Peyer's patch (tissue), 4 donors: ENCODE measurements at places on chromosomes 5 and 9.
A peak's percentile ranks its signal among the peaks of the same experiment; 100 is the strongest.

DNA sequence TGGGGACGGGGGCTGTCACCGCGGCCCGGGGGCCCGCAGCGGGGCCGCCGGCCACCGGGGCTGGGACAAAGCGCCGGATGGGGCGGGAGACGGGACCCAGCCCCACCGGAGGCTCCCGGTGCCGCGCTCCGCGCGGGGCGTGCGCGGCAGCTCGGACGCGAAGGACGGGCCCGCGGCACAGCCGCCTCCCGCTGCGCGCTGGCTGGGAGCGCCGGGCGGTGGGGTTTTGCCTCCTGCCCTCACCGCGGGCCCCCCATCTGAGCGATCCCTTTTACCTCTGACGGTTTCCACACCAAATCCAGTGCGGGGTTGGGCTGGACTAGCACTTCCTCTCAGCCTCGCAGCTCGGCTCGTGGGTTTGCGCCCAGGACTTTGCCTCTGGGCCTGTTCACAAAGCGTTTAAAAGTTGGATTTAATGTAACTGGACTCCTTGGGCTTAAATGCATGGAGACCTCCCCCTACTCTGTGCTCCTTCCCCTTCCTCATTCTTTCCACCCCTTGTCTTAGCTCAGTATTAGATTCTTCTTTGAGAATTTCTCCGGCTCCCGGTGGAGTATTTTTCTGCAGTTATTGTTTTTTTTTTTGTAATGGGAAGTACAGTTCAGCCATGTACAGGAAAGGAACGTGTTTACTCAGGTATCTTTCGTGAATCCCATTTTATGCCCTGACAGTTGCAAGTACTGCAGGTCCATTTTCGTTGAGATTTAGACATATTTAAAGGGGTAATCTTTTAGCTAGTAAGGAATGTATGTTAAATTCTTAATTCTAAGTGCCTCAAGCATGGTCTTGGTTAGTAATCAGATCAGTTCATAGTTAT lies 691 bp downstream of the FCHO2 start:
- peak; percentile 71 for DNase-seq

DNA sequence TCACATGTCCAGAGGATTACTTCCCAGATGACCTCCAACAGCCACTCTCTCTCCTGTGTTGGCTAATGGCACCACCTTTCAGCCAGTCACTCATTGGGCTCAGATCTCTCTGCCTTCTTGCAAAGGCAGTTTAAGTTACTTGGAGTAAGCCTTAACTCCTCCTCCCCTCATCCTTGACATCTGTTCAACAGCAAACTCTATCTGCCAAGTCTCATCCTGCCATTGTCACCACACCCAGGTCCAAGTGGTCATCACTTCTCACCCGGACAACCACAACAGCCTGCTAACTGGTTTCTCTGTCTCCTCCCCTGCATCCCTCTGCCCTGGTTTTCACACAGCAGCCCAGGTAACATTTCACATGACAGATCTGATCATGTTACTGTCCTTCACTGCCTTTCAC lies 58.5 kb downstream of the DCP2 start:
- DNase-seq = no peak

DNA sequence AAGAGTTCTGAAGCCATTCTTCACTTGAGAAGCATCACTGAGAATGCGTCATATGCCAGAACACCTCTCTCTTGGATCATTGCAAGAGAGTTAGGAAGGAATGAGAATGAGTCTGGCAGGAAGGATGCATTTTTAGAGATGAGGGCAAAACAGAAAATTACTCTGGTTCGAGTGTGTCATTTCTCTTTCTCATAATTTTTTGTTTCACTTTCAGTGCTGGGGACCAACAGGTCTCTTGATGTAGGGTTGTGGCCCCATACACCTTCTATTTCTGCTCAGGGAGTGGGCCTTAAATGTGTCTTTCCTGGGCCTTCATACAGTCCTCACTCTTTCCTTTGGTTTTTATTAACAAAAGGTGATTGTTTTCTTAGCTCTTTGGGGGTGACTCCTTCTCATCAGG lies 302.4 kb downstream of the NR3C1 start:
- no peak for DNase-seq

DNA sequence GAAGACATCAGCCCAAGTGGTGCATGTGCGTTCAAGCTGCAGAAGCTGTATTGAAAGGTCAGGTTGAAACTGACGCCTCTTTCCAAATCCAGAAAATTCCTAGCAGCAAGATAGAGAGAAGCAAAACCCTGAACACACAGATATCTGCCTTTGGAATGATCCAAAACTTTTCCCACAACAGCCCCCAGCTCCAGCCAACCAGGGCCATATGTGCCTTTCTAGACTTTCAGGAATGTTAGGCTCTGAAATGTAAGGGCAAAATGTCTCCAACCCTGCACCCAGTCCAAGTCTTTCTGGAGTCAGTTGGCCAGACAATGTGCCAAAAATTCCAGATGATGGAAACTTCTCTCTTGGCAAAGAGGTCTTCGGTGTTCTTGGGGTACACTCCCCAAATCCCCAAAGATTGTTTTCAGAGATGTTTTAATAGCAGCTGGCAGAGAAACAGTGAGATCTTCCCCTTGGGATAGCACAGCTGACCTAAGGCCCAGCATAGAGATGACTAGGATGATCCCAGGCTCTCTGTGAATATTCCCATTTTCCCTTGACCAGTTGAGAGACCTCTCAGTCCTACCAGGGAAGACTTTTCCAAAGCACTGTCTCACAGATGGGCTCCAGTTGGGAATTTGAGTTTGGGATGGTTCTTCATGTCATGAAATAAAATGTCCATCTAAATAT lies 440.4 kb upstream of the CD180 start:
- DNase-seq = no peak

- DNase-seq = no peak
Observed at GRCh38 chr5:95973793-95974325, 12.2 kb upstream of the ELL2 start.

GRCh38 chr5:176884571-176884890 lies 14.6 kb downstream of the HK3 start:
- DNase-seq = peak; percentile 2

GRCh38 chr9:4614627-4615026 lies 47.5 kb upstream of the PLPP6 start:
- DNase-seq = no peak

DNA sequence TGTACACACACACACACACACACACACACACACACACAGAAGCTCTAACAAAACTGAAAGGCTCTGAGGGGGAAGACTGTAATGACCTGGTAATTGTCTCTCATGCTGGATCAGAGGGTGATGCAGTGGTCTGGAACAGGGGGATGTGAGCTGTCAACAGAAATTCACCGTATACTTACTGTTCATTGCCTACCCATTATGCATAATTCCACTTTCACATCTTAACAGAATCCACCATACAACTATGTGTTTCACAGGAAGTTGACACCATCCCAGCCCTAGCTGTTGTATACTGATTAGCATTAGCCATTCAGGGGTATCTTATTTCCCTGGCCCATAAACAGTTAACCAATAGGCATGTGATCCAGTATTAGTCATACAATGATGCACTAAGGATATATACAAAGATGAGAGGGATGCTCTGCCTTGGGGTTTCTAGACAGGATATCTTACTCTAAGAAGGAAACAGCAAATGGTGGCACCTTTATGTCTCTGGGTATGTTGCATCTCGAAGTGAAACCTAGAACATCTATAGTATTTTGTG lies 396.5 kb upstream of the BRINP1 start:
- no peak for DNase-seq

GRCh38 chr9:125993466-125993865 lies 246.3 kb downstream of the PBX3 start:
- no peak for DNase-seq

- no peak for DNase-seq
Observed at GRCh38 chr5:121378046-121378445, 473.6 kb upstream of the FTMT start.

GRCh38 chr5:145568581-145568980 lies 266.6 kb downstream of the PRELID2 start:
- no peak for DNase-seq

DNA sequence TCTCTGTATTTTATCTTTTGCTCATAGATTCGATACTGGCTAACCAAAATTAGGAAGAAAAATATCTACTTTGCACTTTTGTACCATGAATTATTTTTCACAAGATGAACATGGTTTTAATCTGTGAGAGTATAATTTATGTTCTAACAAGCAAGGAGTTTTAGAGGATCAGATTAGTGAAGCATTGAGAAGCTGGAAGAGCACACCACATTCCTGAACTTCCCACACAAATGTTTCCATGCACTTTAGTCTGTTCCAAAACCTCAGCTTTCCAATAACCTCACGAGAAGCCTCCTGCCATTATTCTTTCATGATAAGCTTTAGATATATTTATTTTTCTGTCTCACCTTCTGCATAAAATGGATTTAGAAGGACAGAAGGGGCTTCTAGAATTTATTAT lies 98.7 kb upstream of the MPDZ start:
- DNase-seq = no peak

DNA sequence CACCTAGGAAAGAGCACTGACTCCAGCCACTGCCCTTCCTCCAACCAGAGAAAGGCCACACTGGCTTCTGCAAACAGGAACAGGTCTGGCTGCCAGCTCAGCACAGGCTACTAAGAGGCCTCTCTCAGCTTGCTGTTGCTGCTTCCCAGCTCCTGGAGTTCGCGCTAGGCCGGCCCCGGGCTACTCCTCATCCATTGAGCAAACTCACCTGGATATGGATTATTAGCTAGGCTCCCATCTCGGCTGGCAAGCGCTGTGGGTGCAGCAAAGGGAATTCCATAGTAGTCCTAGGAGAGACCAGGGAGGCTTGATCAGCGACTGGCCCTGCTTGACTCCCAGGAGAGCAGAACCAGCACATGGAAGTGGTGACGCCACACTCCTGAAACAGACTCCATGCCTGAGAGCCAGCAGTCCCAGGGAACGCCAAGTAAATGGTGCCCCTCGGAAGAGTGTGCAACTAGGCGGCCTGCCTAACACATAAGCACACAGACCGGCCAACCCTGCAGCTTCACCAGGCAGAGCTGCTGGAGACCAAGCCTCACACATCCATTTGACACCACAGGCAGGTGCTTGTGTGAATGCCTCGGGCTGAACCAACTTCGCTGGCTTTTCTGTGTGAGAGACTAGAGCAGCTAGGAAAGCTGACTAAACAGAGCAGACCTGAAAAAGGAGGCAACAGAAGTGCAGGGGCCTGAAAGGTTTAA lies 107.2 kb downstream of the UBE2R2 start:
- no peak for DNase-seq

DNA sequence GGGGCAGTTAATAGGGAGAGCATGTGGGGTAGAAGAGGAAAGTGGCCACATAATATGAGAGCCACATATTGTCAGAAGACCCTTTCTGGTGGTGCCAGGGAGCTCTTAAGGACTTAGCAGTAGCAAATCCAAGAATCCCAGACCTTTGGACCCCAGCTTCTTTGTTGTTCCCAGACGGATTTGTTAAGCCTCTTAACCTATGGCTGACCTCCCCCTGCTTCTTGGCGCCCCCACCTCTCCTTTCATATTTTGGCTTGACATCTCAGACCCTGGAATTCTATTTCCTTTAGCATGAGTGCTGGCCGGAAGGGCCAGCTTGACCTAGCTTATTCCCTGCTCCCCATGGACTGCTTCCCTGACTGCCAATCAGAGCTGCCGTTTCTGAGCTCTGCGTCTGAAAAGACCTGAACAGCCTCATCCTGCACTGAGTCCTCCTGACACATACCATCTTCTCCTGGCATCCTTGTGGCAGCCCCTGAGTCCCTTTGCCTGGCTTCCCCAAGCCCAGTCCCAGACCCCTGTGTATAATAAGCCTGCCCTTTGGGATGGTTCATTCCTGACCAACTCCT lies 116.3 kb downstream of the PRKACG start:
- DNase-seq = no peak

- no peak for DNase-seq
Observed at GRCh38 chr5:88236866-88237642, 31.6 kb downstream of the TMEM161B start.

GRCh38 chr9:99184110-99184474 lies 37.6 kb downstream of the ALG2 start:
- DNase-seq = no peak

DNA sequence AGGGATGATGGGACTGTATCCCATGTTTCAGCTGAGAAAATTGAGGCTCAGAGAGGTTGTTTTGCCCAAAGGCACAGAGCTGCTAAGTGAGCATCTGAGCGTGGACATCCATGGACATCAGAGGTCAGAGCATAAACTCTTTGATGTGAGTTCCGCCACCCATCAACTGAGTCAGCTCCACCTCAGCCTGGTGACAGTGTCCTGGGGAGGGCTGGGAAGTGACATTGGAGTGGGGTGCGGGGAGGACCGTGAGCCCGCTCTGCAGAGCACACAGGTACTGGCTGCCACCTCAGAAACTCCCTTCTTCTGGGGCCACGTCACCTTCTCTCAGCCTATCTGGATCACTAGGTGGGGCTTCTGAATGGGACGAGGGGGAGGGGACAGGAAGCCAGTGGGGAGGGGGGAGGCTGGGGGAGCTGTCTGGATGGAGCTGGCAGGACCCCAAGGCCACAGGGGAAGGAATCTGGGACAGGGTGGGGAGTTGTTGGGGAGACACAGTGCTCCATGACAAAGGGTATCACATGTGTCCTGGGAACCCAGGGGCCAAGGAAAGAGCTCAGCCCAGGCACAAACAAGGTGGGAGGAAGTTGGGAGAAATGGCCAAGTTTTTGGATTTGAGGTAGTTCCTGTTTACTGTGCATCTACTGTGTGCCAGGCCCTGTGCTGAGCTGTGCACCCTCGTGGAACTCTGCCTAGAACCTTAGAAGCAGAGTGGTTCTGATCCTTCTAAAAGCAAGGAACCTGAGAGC lies 2.5 kb downstream of the LAMC3 start:
- no peak for DNase-seq

DNA sequence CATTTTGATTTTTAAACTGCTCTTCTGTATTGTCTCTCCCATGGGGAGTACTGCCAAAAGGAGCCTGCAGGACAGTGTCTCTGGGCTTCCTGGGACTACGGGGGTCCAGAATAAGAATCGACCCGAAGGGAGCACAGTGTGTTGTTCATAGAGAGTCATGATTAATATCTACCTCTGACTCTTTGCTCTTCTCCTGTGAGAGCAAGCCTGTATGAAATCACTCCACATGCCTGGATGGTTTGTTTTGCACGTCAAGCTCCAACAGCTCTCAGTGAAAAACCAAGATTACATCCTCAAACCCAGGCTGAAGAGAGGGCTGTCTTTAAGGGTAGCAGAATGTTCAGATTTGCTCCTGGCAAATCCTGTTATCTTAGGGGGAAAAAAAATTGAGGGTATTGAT lies 1860.0 kb upstream of the WWC1 start:
- no peak for DNase-seq
